Thyroid gland (tissue), 4 donors: ENCODE measurements at places on chromosomes 12 and 14. TPM values are rescaled to one million over a fixed set of nuclear protein-coding genes. Genes with fewer than 3 reads are reported as not detected.

Gene RASAL1
- 52.9 TPM for total RNA-seq

Gene MSI1
- not detected for total RNA-seq

DNA sequence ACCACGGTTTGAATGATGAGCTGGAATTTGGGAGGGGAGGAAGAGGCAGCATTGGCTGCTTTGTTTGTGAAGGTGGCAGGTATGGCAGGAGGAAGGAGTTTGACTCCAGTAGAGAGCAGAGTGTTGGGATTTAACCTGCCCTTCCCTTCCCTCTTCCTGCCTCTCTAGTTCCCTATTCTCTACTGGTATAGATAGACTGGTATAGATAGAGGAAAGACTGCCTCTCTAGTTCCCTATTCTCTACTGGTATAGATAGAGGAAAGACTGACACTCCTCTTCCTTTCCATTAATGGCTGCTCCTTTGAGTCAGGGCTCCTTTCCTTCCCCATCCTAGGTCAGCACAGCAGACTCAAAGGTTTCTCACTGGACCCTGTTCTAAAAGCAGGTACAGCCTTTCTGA lies 8.4 kb upstream of the SYCP3 start:
- H3K4me3 ChIP-seq = no peak overlapping the region
- no peaks in the 10 kb centered on the region for H3K36me3 ChIP-seq
- no peak for DNase-seq
- no peaks in the 10 kb centered on the region for H3K27me3 ChIP-seq
- no peak overlapping the region for H3K27ac ChIP-seq
- peaks cover 15% of the 10 kb centered on the region for H3K4me1 ChIP-seq

Gene KLRC2
- not detected for total RNA-seq

DNA sequence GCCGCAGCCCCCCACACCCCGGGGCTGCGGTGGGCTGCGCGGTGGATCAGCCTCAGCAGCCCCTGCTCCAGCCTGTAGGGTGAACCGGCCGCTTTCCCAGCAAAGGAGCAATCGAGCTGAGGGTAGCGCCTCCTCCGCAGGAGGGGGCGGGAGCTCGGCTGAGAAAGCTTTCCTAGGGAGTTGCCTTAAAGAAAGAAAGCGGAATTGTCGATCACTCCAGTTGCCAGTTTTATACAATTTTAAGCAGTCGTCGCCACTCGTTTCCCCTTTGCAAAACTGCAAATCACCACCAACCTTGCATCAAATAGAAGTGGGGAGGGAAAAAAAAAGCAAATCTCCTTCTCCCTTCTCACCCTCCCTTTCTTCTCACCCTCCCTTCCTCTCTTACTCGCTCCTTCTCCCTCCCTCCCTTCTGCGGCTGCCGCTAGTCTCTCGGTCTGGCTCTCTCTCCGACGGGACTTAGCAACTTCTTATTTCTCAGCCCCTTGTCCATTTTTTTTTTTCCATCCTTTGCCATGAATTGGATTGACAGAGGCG lies at the start of gene PDE3A:
Gene PDE3A (plus strand): TSS at position 424 of the 537 bp plus-strand sequence. CDS start 748 bp downstream, outside the sequence.
- DNase-seq = peak; percentile 36
- H3K4me1 ChIP-seq = peaks cover 6% of the 10 kb centered on the region
- H3K27ac ChIP-seq = peak within 1 kb of the TSS; percentile 71
- H3K36me3 ChIP-seq = no peaks in the 10 kb centered on the region
- no peaks in the 10 kb centered on the region for H3K27me3 ChIP-seq

- no peaks in the 10 kb centered on the region for H3K27me3 ChIP-seq
- no peak overlapping the region for H3K4me3 ChIP-seq
- no peaks in the 10 kb centered on the region for H3K4me1 ChIP-seq
- no peak overlapping the region for H3K27ac ChIP-seq
Observed at GRCh38 chr12:77954206-77954555, 123.5 kb downstream of the NAV3 start.

GRCh38 chr14:103267226-103267910 lies 66.7 kb upstream of the EIF5 start:
- no peaks in the 10 kb centered on the region for H3K36me3 ChIP-seq
- no peak for DNase-seq
- no peak overlapping the region for H3K27ac ChIP-seq
- H3K4me1 ChIP-seq = no peaks in the 10 kb centered on the region
- H3K4me3 ChIP-seq = no peak overlapping the region

- H3K36me3 ChIP-seq = peaks cover 21% of the 10 kb centered on the region
- H3K27ac ChIP-seq = no peak overlapping the region
- H3K27me3 ChIP-seq = no peaks in the 10 kb centered on the region
- no peak for DNase-seq
- H3K4me3 ChIP-seq = no peak overlapping the region
Observed at GRCh38 chr14:58356268-58356667, 39.5 kb upstream of the TOMM20L start.

Gene USP15
- total RNA-seq = 72.8 TPM

Gene SCN8A
- total RNA-seq = 3.7 TPM

DNA sequence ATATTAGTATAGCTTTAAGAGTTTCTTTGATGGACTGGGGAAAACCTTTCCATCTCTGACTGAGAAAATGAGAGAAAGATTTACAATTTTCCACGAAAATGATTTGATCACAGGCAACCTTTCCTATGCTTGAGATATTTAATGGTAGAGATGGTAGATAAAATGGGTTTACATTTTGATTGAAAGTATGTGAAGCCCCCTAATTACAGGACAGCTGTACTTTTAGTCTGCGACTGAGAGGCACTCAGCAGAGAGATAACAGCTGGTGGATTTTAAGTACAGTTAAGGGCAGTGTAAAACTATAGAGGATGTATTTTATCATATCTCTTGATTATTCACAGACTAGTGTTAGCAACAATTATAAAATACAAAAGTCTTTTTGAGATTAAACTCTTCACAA lies 40.7 kb downstream of the C12orf50 start:
- no peaks in the 10 kb centered on the region for H3K27me3 ChIP-seq
- no peaks in the 10 kb centered on the region for H3K4me1 ChIP-seq
- DNase-seq = no peak
- no peaks in the 10 kb centered on the region for H3K36me3 ChIP-seq

DNA sequence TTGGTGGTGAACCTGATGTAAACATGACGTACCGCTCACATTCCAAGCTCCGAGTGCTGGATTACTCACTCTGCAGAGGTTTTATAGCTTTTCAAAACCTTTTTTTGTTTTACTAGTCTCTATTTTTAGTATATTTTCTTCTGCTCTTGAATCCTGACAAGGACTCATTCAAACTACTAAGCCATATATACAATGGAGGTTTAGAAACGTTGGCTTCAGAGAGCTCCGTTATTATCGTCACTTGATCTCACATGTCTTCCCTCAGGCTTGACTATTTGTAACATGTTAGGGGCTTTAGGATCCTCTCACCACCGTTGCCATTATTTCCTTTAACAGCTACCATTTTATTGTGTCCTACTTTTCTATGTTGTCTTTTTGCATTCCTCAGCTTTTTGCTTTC lies 1321.5 kb upstream of the FLRT2 start:
- DNase-seq = no peak
- H3K4me3 ChIP-seq = no peak overlapping the region
- no peaks in the 10 kb centered on the region for H3K36me3 ChIP-seq
- H3K27ac ChIP-seq = no peak overlapping the region

DNA sequence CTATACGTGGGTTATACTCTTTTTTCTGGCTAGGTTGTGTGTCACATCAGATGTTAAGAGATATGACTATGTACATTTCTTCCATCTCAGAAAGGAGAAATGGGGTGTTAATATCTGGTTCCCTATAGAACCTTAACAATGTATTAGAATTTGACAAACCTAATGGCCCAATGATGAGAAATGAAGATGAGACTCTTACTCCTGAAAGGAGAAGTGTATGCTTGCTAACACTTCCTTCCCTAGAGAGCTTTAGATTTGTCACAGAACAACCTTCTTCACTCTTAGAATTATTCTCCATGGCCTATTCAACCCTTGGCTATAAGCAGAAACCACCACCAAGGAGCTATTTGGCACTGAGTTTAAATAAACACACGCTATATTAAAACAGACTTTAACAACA lies 839.6 kb downstream of the GALC start:
- no peak overlapping the region for H3K4me3 ChIP-seq
- no peaks in the 10 kb centered on the region for H3K27me3 ChIP-seq
- DNase-seq = no peak
- no peaks in the 10 kb centered on the region for H3K36me3 ChIP-seq
- H3K4me1 ChIP-seq = no peaks in the 10 kb centered on the region
- H3K27ac ChIP-seq = no peak overlapping the region

DNA sequence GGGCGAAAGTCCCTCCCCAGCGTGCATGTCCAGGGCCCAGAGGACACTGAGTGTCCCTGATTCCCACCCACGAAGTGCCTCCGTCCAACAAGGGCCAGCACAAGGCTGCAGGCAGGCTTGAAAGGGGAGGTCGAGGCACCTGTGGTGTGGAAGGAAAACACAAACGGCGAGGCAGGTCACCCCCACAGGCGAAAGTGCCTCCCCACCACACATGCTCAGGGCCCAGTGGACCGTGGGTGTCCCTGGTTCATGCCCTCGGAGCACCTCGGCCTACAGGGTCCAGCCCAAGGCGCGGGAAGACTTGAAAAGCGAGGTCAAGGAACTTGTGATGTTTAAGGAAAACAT lies 370.4 kb downstream of the ALG10 start:
- no peaks in the 10 kb centered on the region for H3K27me3 ChIP-seq
- no peaks in the 10 kb centered on the region for H3K36me3 ChIP-seq
- H3K4me3 ChIP-seq = no peak overlapping the region

Gene HOXC10
- not detected for total RNA-seq

- H3K4me1 ChIP-seq = peaks cover 23% of the 10 kb centered on the region
- H3K27ac ChIP-seq = no peak overlapping the region
- no peaks in the 10 kb centered on the region for H3K27me3 ChIP-seq
- no peak for DNase-seq
- no peaks in the 10 kb centered on the region for H3K36me3 ChIP-seq
Observed at GRCh38 chr12:22306311-22306710, 28.2 kb downstream of the ST8SIA1 start.

DNA sequence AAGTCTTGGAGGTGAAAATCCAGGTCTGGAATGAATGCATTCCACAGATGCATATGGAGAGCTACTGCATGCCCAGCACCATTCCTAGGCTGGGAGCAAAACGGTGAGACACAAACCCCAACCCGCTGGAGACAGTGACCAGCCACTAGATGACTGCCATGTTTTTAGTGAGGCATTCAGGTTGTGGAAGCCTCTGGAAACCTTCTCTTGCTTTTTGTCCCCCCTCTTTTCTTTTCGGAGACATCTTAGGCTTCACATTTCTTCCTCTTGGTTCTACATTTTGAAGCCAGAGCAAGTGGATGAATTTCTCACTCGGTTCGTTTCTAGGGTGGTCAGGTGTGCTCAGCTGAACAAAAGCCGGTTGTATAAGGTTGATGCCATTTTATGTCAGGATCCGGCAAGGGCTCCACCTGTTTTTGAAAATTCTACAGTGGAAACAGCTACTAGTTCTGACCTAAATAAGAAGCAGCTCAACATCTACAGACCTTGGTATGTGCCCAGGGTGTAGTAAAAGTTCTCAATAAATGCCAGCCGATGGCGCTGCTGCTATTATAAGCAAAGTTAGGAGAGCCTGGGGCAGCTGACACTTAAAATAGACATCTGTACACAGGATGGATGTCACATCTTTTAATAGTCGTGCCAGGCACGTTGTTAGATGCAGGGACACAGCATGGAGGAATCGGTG lies 1.8 kb upstream of the ZNF839 start:
- H3K36me3 ChIP-seq = no peaks in the 10 kb centered on the region
- peak overlapping the region; percentile 95 for H3K27ac ChIP-seq
- peak; percentile 37 for DNase-seq
- H3K4me1 ChIP-seq = peaks cover 22% of the 10 kb centered on the region
- peak overlapping the region; percentile 15 for H3K4me3 ChIP-seq

GRCh38 chr14:77892890-77893484 lies 93.1 kb downstream of the ADCK1 start:
- H3K27ac ChIP-seq = no peak overlapping the region
- DNase-seq = no peak
- no peaks in the 10 kb centered on the region for H3K27me3 ChIP-seq
- no peak overlapping the region for H3K4me3 ChIP-seq

- no peaks in the 10 kb centered on the region for H3K4me1 ChIP-seq
- H3K27me3 ChIP-seq = no peaks in the 10 kb centered on the region
- no peaks in the 10 kb centered on the region for H3K36me3 ChIP-seq
- H3K27ac ChIP-seq = no peak overlapping the region
Observed at GRCh38 chr14:95352481-95352880, 32.8 kb upstream of the CLMN start.

DNA sequence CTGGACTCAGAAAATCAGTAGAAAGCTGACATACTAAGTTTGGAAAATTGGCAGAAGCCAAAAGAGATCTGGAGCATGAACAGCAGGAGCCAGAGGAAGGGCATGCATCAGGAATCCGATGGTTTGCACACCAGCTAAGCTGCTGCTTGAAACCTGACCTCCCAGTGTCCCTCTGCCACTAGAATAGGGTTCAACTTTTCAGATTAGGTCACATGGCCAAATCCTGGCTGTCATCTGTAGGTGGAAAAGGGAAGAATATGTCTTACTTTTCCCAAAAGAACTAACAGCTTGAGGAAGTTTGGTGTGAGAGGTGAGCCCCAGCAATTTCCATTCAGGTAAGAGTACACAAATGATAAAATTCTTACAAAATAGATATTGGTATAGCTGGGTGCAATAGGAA lies 732.6 kb downstream of the RERGL start:
- H3K36me3 ChIP-seq = no peaks in the 10 kb centered on the region
- H3K4me1 ChIP-seq = no peaks in the 10 kb centered on the region
- no peaks in the 10 kb centered on the region for H3K27me3 ChIP-seq
- no peak for DNase-seq
- no peak overlapping the region for H3K4me3 ChIP-seq
- H3K27ac ChIP-seq = no peak overlapping the region

Gene DDX11
- total RNA-seq = 9.6 TPM

GRCh38 chr14:80491650-80492049 lies 280.3 kb upstream of the DIO2 start:
- no peaks in the 10 kb centered on the region for H3K27me3 ChIP-seq
- no peak overlapping the region for H3K4me3 ChIP-seq
- no peaks in the 10 kb centered on the region for H3K36me3 ChIP-seq
- no peaks in the 10 kb centered on the region for H3K4me1 ChIP-seq
- DNase-seq = no peak

Gene RAD9B
- 0.40 TPM for total RNA-seq

DNA sequence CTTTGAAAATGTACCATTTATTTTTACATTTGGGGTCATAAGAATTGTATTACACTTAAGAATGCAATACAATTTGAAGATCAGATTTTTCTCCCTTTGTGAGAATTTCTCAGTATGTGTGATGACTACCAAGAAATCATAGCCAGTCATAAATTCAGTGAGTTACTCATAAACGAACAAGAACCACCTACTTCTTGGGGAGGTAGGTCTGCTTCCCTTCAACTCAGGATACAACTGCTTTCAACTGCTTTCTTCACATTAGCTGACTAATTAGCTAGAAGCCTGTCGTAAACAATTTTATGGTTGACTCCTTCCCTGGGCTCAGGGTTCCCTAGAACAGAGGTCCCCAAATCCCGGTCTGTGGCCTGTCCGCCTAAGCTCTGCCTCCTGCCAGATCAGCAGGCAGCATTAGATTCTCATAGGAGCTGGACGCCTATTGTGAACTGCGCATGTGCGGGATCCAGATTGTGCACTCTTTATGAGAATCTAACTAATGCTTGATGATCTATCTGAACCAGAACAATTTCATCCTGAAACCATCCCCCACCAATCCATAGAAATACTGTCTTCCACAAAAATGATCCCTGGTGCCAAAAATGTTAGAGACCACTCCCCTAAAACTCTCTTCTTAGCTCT lies 3.7 kb downstream of the ANG start:
- no peaks in the 10 kb centered on the region for H3K36me3 ChIP-seq
- no peak for DNase-seq
- no peak overlapping the region for H3K27ac ChIP-seq
- H3K4me3 ChIP-seq = no peak overlapping the region

Gene LMNTD1
- 0.27 TPM for total RNA-seq

Gene EPYC
- not detected for total RNA-seq

GRCh38 chr14:100586403-100587085 lies 673 bp downstream of the BEGAIN start:
- peaks cover 7% of the 10 kb centered on the region for H3K4me1 ChIP-seq
- H3K27me3 ChIP-seq = no peaks in the 10 kb centered on the region
- DNase-seq = no peak
